ENCODE measurements at places on chromosomes 4 and X.

GRCh38 chr4:2996415-2996814, 33.0 kb downstream of the GRK4 start:
- DNase-seq = no peak

- DNase-seq = no peak
Observed at GRCh38 chr4:185811509-185812364, at the start of gene SORBS2. Gene SORBS2, minus strand, starts transcription at chr4:185812194. Its CDS starts 121,623 bp downstream, at chr4:185690571.

- no peak for DNase-seq
Observed at GRCh38 chr4:183550345-183551093, 45.7 kb downstream of the ING2 start.

- DNase-seq = no peak
Observed at GRCh38 chr4:67531379-67531962, 13.8 kb downstream of the CENPC start.

- no peak for DNase-seq
Observed at GRCh38 chr4:110959041-110959643, 336.3 kb upstream of the PITX2 start.

GRCh38 chr4:1720163-1720983, 750 bp downstream of the TMEM129 start:
- no peak for DNase-seq

DNA sequence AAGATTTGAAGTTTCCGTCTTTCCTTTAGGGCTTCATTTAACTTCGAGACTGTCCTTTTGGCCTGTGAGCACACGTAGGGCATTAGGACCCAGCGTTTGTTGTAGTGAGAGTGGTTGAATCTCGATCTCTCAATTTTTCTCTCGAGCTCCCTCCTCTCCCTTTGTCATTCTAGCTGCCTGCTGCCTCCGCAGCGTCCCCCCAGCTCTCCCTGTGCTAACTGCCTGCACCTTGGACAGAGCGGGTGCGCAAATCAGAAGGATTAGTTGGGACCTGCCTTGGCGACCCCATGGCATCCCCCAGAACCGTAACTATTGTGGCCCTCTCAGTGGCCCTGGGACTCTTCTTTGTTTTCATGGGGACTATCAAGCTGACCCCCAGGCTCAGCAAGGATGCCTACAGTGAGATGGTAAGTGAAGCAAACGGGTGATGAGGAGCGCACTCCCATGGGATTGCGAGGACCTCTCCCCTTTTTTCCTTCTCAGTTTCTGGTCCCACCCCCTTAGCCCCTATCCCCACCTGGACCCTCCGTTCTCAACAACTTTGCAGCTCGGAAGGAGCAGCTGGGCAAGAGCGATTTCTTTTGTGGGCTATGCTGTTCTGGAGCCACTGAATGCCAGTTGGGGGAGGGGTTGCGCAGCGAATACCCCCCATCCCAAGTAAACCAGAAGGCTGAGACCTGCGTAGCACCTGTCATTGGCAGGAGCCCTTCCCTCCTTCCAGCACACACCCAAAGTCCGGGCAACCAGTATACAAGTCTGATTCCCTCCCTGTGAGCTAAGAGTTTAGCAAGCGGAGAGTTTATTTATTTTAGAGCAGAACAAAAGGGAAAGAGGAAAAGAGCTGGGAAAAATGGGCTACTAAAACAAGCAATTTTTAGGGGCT, at the start of gene TMEM35A:
Gene TMEM35A, plus strand, starts transcription at position 164 of the 883 bp plus-strand sequence. Its CDS starts 124 bp downstream, at position 288.
- no peak for DNase-seq

- DNase-seq = no peak
Observed at GRCh38 chrX:67563469-67564448, 19.9 kb downstream of the AR start.

DNA sequence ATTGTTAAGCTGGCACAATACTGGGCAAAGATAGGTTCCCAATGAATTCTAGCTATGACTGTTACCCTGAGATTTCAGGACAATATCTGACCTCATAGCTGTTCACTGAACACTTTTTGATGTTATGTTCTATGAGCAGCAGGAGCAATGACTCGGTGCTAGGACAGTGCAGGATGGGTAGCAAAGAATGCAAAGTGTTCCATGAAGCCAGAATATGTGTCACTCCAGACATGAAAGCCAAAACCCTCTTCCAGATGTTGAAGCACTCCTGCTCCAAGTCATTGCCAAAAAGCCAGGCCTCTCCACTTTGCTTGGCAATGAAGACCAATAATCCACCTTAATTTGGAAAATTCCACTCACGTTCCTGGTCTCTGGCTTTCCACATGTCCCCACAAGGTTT, 300.9 kb upstream of the CPEB2 start:
- DNase-seq = no peak

DNA sequence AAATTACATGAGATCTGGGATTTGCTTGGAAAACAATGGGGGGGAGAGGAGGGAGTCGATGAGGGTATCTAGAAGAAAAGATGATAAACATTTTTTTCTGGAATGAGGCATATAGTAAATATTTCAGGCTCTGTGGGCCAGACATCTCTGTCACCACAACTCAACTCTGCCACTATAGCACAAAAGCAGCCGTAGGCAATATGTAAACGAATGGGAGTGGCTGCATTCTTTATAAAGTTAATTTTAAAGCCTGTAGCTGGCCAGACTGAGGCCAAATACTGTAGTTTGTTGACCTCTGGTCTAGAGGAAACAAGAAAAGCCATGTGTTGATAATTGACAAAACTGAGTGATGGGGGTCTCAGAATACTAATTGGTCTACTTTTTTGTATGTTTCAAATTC, 14.1 kb upstream of the TCEANC start:
- no peak for DNase-seq

DNA sequence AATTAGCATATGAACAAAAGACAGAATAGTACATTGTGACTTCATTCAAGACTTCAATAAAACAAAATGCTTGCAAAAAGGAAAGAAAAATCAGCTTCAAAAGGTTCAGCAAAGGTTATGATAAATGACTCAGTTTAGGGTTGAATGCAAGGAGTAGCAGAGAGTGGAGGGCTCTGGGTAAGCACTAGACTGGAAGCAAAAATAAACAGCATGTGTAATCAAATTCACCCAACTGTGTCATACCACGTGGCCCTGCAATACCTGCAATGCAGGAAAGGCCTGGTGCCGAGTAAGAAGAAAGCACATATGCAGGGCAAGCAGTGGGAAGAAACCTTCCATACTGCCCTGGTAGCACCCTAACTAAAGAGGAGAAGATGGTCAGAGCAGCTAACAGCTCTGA, 88.7 kb downstream of the ATP11C start:
- DNase-seq = no peak

- no peak for DNase-seq
Observed at GRCh38 chr4:34964613-34965012, 1279.7 kb downstream of the ARAP2 start.

GRCh38 chr4:23631255-23631950, 258.4 kb downstream of the PPARGC1A start:
- no peak for DNase-seq

DNA sequence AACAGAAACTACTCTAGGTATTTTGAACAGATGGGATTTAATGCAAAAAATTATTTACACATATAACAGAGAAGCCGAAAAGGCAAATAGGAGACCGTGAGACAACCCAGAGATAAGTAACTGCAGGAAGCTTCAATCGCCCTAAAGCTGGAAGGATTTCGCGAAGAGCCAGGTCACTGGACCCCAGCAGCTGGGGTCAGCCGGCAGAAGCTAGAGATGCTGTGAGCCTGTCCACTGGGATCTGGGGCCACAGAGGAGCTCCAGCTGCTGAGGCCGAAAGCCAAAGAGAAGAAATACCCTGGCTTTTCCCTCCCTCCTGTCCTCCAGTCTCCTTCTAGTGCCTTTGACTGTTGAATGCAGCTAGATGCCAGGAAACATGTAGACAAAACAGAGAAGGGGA, 192.8 kb upstream of the BCOR start:
- no peak for DNase-seq

GRCh38 chr4:47899639-47900038, 14.7 kb downstream of the NFXL1 start:
- no peak for DNase-seq

GRCh38 chr4:14257903-14258302, 630.4 kb upstream of the BOD1L1 start:
- no peak for DNase-seq

GRCh38 chr4:109708990-109709389, 5.7 kb upstream of the CASP6 start:
- DNase-seq = no peak

- no peak for DNase-seq
Observed at GRCh38 chrX:34279866-34280560, 147.9 kb upstream of the FAM47A start.

- no peak for DNase-seq
Observed at GRCh38 chrX:20432746-20433387, 166.2 kb upstream of the RPS6KA3 start.

- no peak for DNase-seq
Observed at GRCh38 chr4:71609167-71609566, 174.7 kb downstream of the GC start.

DNA sequence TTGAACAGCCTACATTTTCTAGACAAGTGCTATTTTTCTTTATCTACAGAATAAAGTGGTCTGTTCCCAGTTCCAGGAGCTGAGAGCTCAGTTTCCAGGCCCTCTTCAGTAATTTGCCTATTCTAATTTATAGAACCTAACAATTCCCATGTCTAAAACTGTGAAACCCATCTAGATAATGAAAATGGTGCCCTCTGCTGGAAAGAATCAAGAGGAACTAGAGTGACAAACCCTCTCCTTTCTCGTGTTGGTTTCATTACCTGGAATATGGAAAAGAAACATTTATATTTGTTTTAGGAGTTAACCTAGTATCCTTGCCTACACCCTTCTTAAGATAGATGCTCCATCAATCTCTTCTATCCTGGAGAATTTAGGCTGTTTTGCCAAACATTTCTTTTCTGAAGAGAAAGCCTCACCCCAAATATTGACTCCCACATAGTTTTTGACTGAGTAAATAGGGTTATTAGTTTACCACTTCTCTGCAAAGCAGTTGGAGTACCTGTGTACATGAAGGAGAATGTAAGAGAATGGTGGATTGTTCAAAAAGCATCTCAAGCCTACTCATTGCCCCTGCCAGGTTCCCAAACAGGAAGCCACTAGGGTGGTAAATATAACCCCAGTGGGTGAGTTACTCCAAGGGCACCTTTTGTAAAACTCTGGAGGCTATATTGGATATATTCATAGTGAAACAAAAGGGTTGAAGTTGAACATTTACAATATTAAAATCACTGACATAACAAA, 121.6 kb downstream of the RASL11B start:
- no peak for DNase-seq

DNA sequence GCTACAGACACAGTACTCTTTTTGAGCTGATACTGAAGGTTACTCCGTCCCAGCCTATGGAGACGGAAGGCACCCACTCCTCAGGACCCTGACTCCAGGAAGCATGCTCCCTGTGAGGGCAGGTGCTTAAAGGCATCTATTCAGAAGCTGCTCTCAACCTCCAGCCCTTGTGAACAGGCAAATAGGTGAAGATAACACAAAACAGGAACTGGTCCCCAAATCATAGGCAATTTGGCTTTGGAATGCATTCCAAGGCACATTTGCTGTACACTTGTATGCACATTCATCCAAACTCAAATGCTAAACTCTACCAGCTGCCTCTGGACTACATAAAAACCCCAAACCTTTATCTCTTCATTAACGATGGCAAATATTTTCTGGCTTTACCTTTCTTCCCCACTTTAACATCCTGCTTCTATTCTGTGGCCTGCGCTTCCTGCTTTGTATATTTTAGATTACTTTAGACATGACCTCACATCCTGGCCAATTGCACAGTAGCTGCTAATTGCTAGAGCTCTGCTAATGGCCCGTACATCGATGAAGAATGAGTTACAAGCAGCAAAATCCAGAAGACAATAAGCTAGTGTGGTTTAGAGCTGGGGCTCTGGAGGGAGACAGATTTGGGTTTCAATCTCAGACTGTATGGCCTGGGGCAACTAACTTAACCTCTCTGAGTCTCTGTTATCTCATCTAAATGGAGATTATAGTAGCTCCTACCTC, 3.2 kb downstream of the SEL1L3 start:
- no peak for DNase-seq
